ENCODE measurements at places on chromosomes 7 and 10. TPM values are rescaled to one million over a fixed set of nuclear protein-coding genes. Genes with fewer than 3 reads are reported as not detected.

The ALOX5 gene
- not detected for total RNA-seq

The CACNA2D1 gene
- not detected for total RNA-seq

The OR2A42 gene
- total RNA-seq, result not detected

The GPC2 gene
- 0.64 TPM for total RNA-seq

The GPR15LG gene
- not detected for total RNA-seq

The CUX1 gene
- 21.7 TPM for total RNA-seq

The ANKRD61 gene
- total RNA-seq, result not detected

The FAM3C gene
- total RNA-seq, result 11.3 TPM

The GIMAP6 gene
- not detected for total RNA-seq

The GOLGA7B gene
- not detected for total RNA-seq

The CEP55 gene
- total RNA-seq, result 17.1 TPM

The FAM25A gene
- total RNA-seq, result not detected

The SCIN gene
- total RNA-seq, result not detected

The SUFU gene
- total RNA-seq, result 2.9 TPM
